ENCODE measurements at places on chromosomes 2 and 18.

DNA sequence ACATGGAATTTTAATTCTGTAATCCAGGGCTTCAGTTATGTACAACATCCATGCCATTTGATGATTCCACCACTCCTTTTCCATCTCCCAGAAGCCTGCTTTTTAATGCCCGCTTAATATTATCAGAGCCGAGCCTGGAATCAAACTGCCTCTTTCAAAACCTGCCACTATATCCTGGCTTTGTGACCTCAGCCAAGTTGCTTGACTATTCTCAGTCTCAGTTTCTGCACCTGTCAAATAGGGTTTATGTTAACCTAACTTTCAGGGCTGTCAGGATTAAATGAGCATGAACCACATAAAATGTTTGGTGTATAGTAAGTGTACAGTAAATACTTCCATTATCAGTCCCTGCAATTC is 108.7 kb downstream of the XRCC5 start:
- no peak for DNase-seq

GRCh38 chr2:201471732-201472393 is 20.3 kb downstream of the STRADB start:
- DNase-seq: no peak

- DNase-seq: no peak
Observed at GRCh38 chr18:27769152-27769551, 407.8 kb downstream of the CDH2 start.

DNA sequence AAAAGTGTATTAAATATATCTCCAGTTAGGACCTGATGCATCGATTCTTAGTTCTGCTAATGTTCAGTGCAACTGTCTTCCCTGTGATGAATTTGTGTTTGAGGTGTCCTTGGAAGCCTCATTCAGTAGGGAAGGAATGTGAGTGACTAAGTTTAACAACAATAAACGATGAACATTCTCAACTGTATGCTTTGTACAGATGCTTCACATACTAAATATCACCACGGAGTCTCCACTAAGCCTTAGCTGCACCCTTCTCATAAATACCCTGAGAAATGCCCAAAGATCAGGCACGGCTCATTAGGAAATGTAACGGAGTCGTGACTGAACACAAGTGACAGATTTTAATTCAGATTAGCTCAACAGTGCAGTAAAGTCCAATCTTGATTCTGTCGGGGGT is 24.4 kb upstream of the AGFG1 start:
- no peak for DNase-seq

- no peak for DNase-seq
Observed at GRCh38 chr18:63207835-63208234, 111.7 kb downstream of the BCL2 start.

GRCh38 chr2:32697156-32697555 is 69.3 kb downstream of the TTC27 start:
- no peak for DNase-seq

GRCh38 chr2:240930096-240930630 is 24.0 kb downstream of the CROCC2 start:
- no peak for DNase-seq

- no peak for DNase-seq
Observed at GRCh38 chr2:65314801-65315441, 87.3 kb downstream of the ACTR2 start.

DNA sequence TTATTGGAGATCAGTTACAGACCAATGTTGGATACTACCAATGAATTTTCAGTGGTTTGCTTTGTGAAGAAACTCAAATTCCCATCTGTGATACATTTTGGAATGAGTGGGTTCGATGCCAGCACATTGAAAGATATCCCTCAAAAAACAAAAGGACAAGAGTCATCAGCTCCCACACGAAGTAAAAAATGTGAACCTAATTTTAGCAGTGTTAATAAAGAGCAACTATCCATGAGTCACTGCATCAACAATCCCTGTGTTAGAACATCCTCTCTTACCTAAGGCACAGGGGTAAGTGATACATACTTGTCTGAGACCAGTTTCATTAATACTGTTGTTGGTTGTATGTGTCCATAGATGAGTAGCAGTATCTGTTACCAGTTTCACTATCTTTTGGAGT is 551.8 kb upstream of the SOX11 start:
- DNase-seq: no peak

DNA sequence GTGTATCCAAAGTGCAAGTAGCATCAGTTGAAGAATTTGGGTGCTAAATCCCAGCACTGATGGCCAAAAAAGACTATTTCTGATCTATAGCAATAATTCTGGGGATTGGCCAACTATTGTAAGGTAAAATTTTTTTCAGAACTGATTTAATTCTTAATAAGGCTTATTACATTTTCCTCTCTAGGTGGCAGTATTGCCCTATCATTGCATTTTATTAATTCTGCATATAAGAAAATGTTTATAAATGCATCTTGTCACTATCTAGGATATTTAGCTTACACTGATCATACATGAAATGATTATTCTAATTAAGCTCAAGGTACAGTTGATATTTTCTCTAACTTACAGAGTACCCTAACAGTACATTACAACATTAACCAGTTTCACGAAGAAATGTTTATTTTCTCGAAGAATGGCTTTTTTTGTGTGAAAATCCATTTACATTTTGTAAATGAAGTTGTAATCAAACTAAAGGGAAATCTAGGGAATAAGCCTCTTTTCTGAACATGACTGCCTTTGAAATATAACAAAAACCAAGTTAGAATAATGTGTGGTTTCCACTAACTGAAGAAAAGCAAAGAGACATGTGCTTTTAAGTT is 11.0 kb downstream of the TTN start:
- DNase-seq: peak; percentile 21

- no peak for DNase-seq
Observed at GRCh38 chr2:118242216-118242615, 153.9 kb downstream of the INSIG2 start.

GRCh38 chr18:70337139-70337972 is 48.5 kb downstream of the SOCS6 start:
- DNase-seq: no peak

- DNase-seq: no peak
Observed at GRCh38 chr2:10514743-10515142, 66.6 kb upstream of the ODC1 start.

- peak; percentile 46 for DNase-seq
Observed at GRCh38 chr2:241041589-241042158, 43.3 kb downstream of the SNED1 start.

- no peak for DNase-seq
Observed at GRCh38 chr18:78773303-78773755, 206.3 kb upstream of the SALL3 start.

- no peak for DNase-seq
Observed at GRCh38 chr2:3298191-3298590, 79.4 kb downstream of the EIPR1 start.
